ENCODE measurements at places on chromosomes 11 and 22.

- no peak for DNase-seq
These were observed 60.9 kb upstream of the PARVG start for GRCh38 chr22:44119669-44120313.

GRCh38 chr11:33553486-33553885 lies 147.1 kb downstream of the C11orf91 start:
- no peak for DNase-seq

- DNase-seq: no peak
These were observed 2.0 kb downstream of the GGA1 start for GRCh38 chr22:37610480-37611129.

- DNase-seq: no peak
These were observed 2.4 kb downstream of the NCR3LG1 start for GRCh38 chr11:17353821-17354600.
